Daoy (cell line): ENCODE measurements at places on chromosomes 4 and X. TPM values are rescaled to one million over a fixed set of nuclear protein-coding genes. Genes with fewer than 3 reads are reported as not detected.

DNA sequence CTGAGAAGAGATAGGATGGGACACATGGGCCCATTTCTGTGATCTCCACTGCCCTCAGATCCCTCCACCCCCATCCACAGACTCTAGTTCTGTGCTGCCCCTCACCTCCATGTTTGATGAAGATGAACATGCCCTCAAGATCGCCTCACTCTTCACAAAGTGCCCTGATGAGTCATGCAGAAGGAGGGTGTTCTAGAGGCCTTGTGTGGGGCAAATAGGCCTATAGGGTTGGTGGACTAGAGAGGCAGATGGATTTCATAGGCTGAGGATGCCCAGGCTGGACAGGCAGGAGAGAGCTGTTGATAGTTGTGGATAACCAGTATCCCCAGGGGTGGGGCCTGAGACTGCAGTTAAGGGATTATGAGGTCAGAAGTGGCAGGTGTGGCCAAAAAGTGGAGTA lies at the start of gene CXorf65:
TSS of gene CXorf65 (minus strand) at position 314 of the 400 bp plus-strand sequence. CDS start at position 130, 184 bp downstream.
- no peak for DNase-seq

DNA sequence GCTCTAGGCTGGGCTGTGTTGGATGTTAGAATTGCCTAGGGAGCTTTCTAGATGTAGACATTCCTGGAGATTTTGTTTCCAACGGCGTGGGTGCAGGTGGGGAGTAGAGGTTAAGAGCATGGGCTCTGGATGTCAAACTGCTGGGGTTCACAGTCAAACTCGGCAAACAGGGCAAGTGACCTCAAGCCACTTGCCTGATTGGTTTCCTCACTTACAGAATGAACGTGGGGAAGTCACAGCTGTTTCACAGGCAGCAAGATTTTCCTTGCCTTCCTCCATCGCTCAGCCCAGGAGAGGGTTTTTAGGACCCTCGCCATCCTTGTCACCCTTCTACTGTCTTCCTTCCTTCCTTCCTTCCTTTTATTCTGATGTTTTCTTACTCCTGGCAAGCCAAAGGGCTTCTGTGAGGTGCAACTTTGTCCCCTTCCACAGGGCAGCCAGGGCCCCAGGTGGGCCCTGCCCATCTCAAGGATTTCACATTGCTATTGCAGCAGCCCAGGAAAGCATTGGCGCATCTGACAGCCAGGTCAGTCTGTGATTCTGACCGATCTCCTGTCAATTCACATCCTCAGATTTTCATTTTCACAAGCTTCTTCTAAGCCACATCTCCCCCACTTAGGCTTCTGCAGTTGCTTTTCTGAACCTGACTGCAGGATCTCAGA lies 7.0 kb downstream of the RTL5 start:
- DNase-seq: no peak

- no peak for DNase-seq
Measured at GRCh38 chrX:13761606-13762414, 27.3 kb downstream of the OFD1 start.

UGT2B11 gene
- total RNA-seq: not detected in 2 replicates

SMPX gene
- not detected in 2 replicates for total RNA-seq

GLOD5 gene
- total RNA-seq: not detected in 2 replicates
